Naive thymus-derived CD8-positive, alpha-beta T cell (primary cell): ENCODE measurements at places on chromosomes 1 and 21. TPM values are rescaled to one million over a fixed set of nuclear protein-coding genes. Genes with fewer than 3 reads are reported as not detected.

SPATA21 gene
- not detected for total RNA-seq

OR10Z1 gene
- total RNA-seq: not detected

- no peak for DNase-seq
- H3K27me3 ChIP-seq: no peaks in the 10 kb centered on the region
- H3K4me3 ChIP-seq: no peak overlapping the region
- H3K27ac ChIP-seq: no peak overlapping the region
- no peaks in the 10 kb centered on the region for H3K4me1 ChIP-seq
These were observed 1602.9 kb downstream of the KCNT2 start for GRCh38 chr1:195005338-195005737.

GRCh38 chr1:180630408-180631193, 1.2 kb upstream of the XPR1 start:
- no peak for DNase-seq
- no peak overlapping the region for H3K4me3 ChIP-seq
- peaks cover 8% of the 10 kb centered on the region for H3K4me1 ChIP-seq
- H3K36me3 ChIP-seq: no peaks in the 10 kb centered on the region

GRCh38 chr1:64133036-64133435, 70.4 kb upstream of the UBE2U start:
- peak overlapping the region; percentile 19 for H3K27ac ChIP-seq
- H3K4me1 ChIP-seq: no peaks in the 10 kb centered on the region
- no peaks in the 10 kb centered on the region for H3K36me3 ChIP-seq
- H3K27me3 ChIP-seq: peaks cover 1% of the 10 kb centered on the region
- no peak overlapping the region for H3K4me3 ChIP-seq
- DNase-seq: no peak

GRCh38 chr21:31184459-31184858, 146.2 kb upstream of the KRTAP19-8 start:
- peak overlapping the region; percentile 97 for H3K27ac ChIP-seq
- H3K4me3 ChIP-seq: peak overlapping the region; percentile 80
- no peaks in the 10 kb centered on the region for H3K27me3 ChIP-seq
- no peaks in the 10 kb centered on the region for H3K36me3 ChIP-seq
- peaks cover 46% of the 10 kb centered on the region for H3K4me1 ChIP-seq

DNA sequence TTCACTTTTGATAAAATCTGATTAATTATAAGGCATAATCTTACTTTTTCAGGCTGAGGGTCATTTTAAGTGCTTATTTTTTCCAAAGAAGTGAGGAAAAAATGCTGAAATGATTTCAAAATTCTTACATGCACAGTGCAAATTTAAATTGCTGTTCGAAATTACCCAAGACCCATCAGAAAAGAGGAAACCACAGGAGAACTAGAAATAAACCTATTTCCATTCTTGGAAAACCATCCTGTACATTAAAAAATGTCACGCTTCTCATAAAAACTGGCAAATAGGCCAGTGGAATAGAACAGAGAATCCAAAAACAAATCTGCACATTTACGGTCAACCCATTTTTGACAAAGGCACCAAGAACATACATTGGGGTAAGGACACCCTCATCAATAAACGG, 414.9 kb downstream of the SMYD3 start:
- H3K27ac ChIP-seq: no peak overlapping the region
- peaks cover 34% of the 10 kb centered on the region for H3K36me3 ChIP-seq
- H3K4me1 ChIP-seq: no peaks in the 10 kb centered on the region
- DNase-seq: no peak
- H3K27me3 ChIP-seq: no peaks in the 10 kb centered on the region

DNA sequence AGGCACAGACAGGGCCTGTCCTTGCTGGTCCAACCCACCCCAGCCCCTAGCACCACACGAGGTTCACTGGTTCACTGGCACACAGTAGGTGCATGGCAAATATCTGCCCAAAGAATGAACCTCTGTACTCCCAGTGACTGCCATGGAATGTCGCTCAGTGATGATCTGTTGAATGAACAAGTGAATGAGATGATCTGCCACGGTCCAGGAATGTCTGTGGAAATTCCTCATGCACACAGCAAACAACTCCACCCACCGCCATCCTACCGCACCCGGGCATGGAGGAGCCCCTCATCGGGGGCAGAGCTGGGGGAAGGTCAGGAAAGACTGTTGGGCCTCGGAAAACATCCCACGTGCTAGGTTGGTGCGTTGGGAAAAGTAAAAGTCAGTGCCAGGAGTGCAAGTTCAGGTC, 1.7 kb downstream of the HSPG2 start:
- H3K27ac ChIP-seq: no peak overlapping the region
- peaks cover 21% of the 10 kb centered on the region for H3K4me1 ChIP-seq
- H3K36me3 ChIP-seq: no peaks in the 10 kb centered on the region
- DNase-seq: no peak

- H3K4me1 ChIP-seq: peaks cover 3% of the 10 kb centered on the region
- H3K36me3 ChIP-seq: no peaks in the 10 kb centered on the region
- no peaks in the 10 kb centered on the region for H3K27me3 ChIP-seq
These were observed 39.6 kb downstream of the NUF2 start for GRCh38 chr1:163361123-163361934.

RGS13 gene
- total RNA-seq: not detected

RAB25 gene
- total RNA-seq: 1.1 TPM

- H3K4me1 ChIP-seq: peaks cover 10% of the 10 kb centered on the region
- no peak for DNase-seq
- no peak overlapping the region for H3K27ac ChIP-seq
These were observed 3.5 kb downstream of the OLFML2B start for GRCh38 chr1:162020150-162020549.

DNA sequence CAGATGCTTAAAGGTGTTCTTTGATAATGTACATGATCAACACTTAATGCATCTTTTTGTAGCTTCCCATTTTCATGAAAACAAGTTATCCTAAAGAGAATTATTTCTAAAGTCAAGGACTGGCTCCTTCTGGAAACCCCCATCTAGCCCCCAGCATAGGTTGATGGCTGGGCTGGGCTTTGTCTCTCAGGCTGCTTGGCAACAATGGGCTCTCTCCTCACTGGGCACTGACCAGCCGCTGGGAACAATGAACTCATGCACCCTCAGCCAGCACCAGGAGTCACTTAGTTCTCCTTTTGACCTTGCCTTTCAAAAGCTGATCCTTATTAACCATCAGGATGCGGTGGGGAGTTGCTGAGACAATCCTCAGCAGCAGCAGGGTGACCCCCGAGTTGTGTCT, 293.0 kb upstream of the PLXNA2 start:
- H3K4me3 ChIP-seq: no peak overlapping the region
- no peaks in the 10 kb centered on the region for H3K4me1 ChIP-seq
- H3K36me3 ChIP-seq: no peaks in the 10 kb centered on the region
- no peak for DNase-seq

DNA sequence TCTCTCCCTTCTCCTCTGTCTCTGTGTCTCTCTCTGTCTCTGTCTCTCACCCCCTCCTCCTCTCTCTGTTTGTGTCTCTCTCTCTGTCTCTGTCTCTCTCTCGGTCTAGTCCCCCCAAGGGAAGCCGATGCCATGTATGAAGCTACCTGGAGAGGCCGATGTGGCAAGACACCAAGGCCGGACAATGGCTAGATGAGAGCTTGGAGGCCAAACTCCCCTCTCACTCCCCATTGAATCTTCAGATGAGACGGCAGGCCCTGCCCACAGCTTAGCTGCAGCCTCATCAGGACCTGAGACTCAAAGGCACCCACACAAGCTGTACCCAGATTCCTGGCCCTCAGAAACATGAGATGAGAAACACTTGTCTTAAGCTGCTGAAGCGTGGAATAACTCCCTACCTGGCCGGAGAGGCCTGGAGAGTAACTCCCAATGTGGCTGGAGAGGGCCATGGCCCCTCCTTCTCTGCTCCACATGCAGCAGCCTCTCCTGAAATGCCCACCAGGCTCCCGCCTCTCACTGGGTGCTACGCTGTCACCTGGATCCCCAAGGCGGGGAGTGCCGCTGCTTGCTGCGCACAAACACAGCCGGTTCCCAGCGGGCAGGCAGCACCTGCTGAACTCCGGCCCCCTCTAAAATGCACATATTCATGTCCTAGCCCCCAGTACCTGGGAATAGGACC, 7.8 kb upstream of the ACTRT2 start:
- H3K4me3 ChIP-seq: no peak overlapping the region
- no peaks in the 10 kb centered on the region for H3K36me3 ChIP-seq
- DNase-seq: peak; percentile 60
- peak overlapping the region; percentile 7 for H3K27ac ChIP-seq
- H3K4me1 ChIP-seq: peaks cover 3% of the 10 kb centered on the region

SAMD11 gene
- not detected for total RNA-seq

SMCP gene
- not detected for total RNA-seq

GRCh38 chr1:55038552-55038838, 853 bp upstream of the PCSK9 start:
- DNase-seq: no peak
- H3K4me3 ChIP-seq: no peak overlapping the region
- peaks cover 24% of the 10 kb centered on the region for H3K27me3 ChIP-seq
- no peaks in the 10 kb centered on the region for H3K36me3 ChIP-seq
- H3K27ac ChIP-seq: no peak overlapping the region

DNA sequence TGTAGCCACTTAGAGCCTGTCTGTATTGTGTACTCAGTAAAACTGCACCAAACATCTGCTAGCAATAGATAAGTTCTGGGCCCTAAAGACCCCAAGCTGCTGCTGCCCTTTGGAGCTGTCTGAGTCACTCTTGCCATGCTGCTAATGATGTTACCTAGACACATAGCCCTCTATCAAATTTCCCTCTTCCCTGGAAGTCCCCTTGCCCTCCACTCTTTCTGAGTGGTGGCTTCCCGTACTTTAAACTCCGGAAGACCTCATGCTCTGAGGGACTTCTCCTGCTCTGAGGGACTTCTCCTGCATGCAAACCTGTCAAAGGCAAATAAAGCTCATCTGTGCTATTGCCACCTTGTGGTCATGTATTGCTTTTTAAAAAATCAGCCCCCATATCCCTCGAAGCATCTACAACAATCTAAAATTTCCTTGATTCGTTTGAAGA, 34.0 kb downstream of the FH start:
- no peaks in the 10 kb centered on the region for H3K36me3 ChIP-seq
- peaks cover 3% of the 10 kb centered on the region for H3K27me3 ChIP-seq
- no peaks in the 10 kb centered on the region for H3K4me1 ChIP-seq
- H3K4me3 ChIP-seq: no peak overlapping the region
- no peak for DNase-seq

DNA sequence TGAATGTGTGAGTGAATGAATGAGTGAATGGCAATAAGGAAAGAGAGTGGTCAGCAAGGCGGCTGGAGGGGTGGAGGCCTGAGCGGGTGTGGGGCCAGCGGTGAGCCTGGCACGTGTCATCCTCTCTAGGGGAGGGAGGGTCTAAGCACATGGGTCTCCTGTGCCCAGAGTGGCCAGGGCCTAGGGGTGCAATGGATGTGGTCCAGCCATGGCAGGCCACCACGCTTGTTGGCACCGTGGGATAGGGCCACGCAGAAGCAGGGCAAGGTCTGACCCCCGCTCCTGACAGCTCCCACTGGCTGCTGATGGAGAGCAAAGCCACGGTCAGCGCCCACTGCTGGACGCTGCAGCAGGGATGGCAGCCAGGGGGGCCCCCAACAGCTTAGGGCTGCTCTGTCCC, 19.5 kb upstream of the SPSB1 start:
- no peak overlapping the region for H3K4me3 ChIP-seq
- H3K27me3 ChIP-seq: peaks cover 1% of the 10 kb centered on the region
- peaks cover 2% of the 10 kb centered on the region for H3K4me1 ChIP-seq
- H3K36me3 ChIP-seq: peaks cover 10% of the 10 kb centered on the region

DNA sequence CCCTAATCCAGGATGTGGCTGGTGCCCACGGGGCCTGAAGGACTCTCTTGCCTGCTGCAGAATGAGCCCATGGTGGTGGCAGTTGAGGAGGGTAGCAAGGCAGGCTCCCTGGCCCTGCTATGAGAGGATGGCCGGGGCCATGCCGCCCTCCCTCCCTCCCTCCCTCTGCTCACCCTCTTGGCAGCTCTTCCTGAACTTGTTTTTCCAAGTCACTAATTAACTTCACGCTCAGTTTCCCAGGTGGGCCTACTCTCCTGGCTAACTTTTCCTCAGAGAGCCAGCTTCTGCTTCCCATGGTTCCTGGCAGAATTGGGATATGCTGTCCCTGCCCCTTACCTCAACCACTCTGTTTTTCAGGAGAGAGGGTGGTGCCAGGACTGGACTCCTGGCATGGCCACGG, 10.2 kb downstream of the KCNC4 start:
- peaks cover 11% of the 10 kb centered on the region for H3K4me1 ChIP-seq
- no peak overlapping the region for H3K27ac ChIP-seq
- no peak for DNase-seq
- H3K36me3 ChIP-seq: no peaks in the 10 kb centered on the region
- no peak overlapping the region for H3K4me3 ChIP-seq
- H3K27me3 ChIP-seq: no peaks in the 10 kb centered on the region
